ENCODE measurements at places on chromosomes 1 and 21.
A peak's percentile ranks its signal among the peaks of the same experiment; 100 is the strongest.

DNA sequence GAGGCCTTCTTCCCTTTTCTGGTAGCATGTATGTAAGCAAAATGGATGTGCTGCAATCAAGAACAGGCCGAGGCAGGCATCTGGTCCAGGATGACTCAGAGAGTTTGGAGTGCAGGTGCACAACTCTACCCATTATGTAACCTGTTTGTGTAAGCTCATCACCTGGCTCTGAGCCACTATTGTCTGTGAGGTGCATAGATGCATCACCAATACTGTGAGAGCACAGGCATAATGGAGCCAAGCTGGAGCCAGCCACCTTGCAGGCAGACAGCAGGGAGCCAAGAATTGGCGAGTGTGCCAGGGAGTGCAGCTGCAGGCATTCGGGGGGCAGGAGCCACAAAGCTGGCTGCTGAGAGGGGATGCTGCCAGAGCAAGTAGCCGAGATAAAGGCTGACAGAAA is 549.9 kb upstream of the RGS18 start:
- no peak for DNase-seq

DNA sequence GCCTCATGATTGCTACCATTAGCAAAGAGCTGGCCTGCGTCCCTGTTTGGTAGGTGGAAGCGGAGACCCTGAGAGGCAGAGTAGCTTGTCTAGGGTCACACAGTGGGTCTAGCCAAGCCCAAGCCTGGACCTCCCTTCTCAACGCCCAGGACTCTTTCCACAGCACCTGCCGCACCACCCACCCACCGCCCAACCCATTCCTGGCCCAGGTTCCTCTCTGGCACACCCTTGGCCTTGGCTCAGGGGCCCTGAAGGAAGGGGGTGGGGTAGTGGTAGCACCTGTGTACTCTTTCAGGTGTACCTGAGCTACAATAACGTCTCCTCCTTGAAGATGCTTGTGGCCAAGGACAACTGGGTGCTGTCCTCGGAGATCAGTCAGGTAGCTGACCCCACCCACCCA is 19.3 kb downstream of the FAM151A start:
- no peak for DNase-seq

- no peak for DNase-seq
Observed at GRCh38 chr1:8747879-8748825, 69.3 kb downstream of the RERE start.

DNA sequence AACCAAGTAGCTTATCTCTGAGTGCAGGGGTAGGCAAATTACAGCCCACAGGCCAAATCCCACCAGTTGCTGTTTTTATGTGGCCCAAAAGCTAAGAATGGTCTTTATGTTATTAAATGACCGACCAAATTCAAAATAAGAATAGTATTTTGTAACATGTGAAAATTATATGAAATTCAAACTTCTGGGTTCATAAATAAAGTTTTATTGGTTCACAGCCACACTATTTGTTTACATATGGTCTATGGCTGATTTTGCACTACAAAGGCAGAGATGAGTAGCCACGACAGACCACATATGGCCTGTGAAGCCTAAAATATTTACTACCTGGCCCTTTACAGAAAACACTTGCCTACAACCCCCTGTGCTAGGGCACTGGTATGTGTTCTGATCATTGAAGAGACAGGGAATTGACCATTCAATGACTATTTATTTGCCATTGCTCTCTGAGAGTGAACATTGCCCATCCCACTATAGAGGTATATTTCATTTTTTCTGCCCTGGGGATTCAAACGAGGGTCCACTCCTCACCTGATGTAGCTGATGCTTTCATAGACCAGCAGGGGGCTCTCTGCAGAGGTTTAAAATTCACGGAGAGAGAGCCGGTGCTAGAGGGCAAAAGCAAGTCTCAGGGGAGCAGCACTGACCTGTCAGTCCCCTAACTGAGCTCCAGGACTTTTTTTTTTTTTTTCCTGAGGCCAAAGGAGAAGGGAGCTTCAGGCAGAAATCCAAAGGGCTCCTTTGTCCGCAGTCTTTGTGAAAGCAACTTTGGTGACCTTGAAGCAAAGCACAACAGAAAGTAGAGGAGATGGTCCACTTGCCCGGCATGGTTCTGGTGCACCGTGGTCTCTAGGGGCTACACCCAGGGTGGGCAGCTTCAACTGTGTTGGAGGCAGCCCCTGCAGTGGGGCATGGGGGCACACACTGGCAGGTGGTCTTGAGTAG is 7.3 kb upstream of the GNL2 start:
- DNase-seq: no peak

- peak; percentile 87 for DNase-seq
Observed at GRCh38 chr1:168112673-168113305, 23.9 kb downstream of the GPR161 start.

DNA sequence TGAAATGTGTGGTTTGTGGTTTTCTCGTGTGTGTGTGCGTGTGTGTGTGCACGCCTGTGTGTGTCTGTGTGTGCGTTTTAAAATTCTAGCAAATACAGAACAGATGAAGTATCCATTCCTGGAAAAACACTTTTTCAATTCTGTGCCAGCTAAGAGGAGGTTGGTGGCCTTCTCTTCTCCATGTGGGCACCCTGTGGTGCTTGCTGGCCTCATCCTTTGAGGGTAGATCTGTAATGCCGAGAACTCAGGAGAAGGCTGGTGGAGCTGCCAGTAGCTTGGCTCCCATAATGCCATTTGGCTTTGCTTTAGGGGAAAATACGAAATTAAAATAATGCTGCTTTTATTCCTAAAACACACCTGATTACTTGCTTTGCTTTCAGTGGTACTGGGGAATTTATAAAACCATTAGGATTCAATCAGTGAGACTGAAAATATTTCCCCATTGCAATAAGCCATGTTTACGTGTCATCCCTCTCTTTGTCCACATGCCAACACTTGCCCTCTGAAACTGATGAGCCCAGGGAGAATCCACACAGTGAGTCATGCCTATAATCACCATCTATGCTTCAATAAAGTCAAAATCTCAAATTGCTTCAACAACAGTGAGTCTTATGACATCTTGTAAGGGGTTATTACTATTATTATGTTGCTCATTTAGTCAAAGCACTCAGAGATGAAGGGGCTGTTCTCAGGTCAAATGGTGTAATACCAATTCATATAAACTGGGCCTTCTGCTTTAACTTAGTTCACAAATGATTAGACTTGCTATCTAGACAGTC is 39.2 kb downstream of the ABCA4 start:
- DNase-seq: peak; percentile 84

DNA sequence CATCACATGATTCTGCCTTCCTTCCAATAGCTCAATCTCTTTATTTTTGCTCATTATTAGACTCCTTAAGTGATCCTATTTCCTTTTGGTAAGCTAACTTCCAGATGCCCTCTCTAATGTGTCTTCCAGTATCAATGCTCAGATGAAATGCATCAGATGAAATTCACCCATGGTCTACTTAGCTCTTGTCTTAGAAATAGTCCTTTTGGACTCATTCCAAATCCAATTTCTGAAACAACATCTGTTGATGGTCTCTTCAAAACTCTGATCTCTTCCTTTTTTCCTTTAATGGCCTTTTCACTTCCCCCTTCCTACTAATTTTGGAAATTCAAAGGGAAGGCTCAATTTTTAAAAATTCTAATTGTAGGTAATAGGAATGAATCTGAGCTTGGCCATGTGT is 81.1 kb upstream of the GREM2 start:
- DNase-seq: no peak

- DNase-seq: no peak
Observed at GRCh38 chr1:118254001-118254400, 69.0 kb upstream of the SPAG17 start.

- no peak for DNase-seq
Observed at GRCh38 chr21:18153063-18153462, 91.6 kb upstream of the CHODL start.

DNA sequence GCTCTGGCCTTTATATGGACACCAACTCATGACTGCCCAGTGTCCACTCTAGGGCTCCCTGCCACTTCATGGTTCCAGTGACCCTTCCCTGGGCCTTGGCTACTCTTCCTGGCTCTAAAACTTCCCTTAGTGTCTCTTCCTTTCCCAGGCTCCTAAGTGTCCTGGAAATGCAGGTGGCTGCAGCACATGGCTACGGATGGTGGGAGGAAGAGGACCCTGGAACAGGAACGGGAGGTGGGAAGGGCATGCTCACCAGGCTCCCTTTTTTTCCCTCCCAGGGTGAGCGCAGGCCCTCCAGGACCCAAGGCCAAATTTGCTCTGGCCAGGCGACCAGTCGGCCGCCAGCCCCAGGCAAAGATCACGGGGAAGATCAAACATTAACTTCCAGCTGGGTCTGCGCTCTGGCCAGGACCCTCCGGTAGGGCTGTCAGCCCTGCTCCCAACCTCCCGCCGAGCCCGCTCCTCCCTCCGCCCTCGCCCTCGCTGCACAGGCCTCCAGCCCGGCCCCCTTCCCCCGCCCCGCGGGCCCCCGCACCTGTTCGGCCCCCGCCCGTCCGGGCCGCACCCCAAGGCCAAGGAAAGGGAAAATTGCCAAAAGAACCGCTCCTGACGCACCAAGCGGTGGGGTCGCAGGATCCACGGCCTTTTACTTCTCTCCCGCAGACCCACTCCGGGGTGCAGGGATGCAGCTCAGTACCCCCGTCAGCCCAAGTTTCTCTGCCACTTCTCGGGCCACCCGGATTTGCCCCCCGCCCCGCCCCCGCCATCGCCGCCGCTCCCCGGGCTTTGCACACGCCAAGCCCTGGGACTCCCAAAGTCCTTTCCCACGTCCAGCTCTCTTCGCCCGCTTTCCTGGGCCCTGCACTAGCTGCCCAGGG is 894 bp downstream of the TCEA3 start:
- no peak for DNase-seq

GRCh38 chr21:32336711-32337110 is 38.1 kb downstream of the MRAP start:
- peak; percentile 61 for DNase-seq

DNA sequence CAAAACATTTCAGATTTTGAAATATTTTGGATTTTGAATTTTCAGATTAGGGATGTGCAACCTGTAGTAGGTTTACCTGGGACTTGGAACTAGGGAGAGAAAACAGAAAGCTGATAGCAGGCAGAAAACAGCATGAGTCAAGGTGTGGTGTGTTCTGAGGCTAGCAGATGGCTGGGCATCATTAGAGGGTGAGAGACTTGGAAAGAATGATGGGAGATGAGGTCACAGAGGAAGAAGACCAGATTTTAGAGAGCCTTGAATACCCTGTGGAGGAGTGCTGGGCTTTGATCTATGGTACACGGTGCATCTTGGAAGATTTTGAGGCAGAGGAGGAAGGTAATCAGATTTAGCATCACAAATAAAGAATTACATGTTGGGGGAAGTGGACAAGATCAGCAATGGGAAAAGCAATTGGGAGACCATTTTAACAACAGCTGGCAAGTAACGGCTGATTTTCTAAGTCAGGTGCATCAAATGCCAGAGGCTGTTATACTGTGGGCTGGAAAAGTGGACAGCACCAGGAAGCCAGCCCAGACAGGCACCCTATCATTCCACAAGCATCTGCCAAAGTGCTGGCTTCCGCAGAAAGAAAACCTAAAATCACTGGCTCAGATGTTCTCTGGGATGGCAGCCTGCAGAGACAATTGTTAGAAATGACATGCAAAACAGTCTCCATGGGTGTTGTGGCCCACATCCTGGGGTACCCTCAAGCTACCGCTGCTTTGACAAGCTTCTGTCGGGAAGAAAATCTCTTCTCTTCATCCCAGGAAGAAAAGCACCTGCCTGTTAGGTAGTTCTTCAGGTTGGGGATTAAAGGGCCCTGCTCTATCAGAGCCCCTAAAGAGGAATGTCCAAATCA is 30.9 kb upstream of the CAMK1G start:
- DNase-seq: no peak

DNA sequence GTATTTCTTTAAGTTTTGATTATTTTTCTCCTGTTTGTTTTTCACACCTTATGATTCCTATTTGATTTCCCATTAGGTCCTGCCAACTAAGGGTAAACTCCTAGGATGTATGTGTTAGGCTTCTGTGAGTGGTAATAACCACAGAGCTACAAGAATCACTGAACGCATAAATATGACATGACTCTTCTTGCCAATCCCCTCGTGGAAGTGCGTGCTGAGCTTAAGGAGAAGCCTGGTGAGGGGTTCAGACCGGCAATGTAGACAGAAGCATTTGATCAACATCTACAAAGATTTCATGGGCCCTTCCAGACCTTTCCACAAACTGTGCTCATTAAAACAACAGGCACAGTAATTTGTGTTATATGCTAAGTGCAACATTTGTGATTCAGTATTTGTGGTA is 273.8 kb upstream of the SNX7 start:
- DNase-seq: no peak

GRCh38 chr21:37117204-37117603 is 44.1 kb downstream of the TTC3 start:
- no peak for DNase-seq

DNA sequence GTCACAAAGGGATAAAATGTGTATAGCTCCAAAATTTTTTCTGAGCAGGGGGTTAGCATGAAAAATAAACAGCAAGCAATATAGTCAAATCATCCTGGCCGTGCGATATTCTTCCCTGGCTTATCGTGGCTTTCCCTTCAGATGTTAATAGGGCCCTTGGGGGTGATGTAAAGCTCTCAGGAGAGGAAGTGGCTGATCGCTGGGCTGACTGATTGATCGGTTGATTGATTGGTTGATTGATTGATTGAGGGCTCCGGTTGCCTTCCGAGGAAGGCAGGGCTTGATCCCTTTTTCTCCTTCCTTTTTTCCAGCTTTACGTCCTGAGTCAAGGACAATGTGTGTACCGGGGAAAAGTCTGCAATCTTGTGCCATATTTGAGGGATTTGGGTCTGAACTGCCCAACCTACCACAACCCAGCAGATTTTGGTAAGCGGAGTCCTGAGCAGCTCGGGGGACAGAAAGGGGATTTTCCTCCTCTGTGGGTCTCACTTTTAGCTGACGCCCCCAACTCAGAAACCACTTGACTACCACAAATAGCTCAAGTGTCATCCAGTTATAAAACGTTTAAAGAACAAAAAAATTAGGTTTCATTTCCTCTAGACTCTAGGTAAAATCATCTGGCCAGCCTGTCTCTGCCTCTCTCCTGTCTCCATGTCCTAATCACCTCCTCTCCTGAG is 29.5 kb downstream of the TFF3 start:
- no peak for DNase-seq

DNA sequence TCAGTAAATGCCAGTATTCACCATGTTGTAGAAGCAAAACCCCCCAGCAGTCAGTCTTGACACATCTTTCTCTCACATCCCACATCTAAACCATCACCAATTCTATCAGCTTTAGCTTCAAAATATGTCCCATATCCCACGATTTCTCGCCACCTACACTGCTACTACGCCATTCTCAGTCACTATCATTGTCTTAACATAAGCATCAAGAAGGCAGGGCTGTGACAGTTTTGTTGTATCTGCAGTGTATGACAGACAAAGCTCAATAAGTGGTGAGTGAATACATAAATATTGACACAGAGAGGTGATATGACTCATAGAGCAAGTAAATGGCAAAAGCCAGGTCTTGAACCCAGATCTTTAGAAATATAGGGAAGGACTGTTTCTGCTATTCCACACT is 59.9 kb downstream of the JAK1 start:
- DNase-seq: no peak

DNA sequence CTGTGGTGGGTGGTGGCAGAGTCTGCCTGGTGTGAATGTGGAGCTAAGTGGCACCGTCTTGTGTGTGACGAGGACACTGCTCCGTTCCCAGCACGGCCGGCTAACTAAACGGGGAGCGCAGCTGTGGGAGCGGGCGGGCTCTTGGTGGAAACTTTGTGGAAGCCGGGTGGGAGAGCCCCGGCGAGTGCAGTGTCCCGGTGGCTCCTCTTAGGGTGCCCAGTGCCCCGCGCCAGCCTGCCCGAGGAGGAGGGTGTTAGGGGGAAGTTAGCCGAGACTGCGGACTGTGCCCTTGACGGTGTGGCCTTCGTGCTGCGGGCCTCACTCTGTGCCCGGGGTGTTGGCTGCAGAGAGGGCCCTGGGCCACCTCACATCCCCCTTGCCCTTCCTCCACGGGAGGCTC is 9.9 kb downstream of the PEX10 start:
- no peak for DNase-seq

- no peak for DNase-seq
Observed at GRCh38 chr1:235326719-235327558, 1.0 kb downstream of the ARID4B start.

All from fibroblast of lung (primary cell).